D341Med (cell line): ENCODE measurements at places on chromosomes 13 and 19.
A peak's percentile ranks its signal among the peaks of the same experiment; 100 is the strongest.

DNA sequence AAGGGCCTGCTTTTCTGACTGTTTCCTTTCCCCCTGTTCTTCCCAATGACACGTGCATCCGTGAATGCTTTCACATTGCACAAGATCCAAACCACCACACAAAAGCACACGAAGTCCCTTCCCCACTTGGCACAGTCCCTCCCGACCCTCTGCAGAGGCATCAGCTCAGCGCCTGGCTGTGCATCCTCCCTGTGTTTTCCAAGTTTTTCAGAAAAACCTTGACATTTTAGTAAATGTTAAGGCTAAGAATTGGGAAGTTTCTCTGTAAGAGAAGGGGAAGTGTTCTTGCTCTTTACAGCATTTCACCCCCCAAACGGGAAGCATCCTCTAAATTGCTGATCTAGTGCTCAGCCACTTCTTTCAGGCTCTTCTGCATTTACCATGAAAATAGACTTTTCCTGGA is 94.5 kb upstream of the TM9SF2 start:
- DNase-seq = no peak

DNA sequence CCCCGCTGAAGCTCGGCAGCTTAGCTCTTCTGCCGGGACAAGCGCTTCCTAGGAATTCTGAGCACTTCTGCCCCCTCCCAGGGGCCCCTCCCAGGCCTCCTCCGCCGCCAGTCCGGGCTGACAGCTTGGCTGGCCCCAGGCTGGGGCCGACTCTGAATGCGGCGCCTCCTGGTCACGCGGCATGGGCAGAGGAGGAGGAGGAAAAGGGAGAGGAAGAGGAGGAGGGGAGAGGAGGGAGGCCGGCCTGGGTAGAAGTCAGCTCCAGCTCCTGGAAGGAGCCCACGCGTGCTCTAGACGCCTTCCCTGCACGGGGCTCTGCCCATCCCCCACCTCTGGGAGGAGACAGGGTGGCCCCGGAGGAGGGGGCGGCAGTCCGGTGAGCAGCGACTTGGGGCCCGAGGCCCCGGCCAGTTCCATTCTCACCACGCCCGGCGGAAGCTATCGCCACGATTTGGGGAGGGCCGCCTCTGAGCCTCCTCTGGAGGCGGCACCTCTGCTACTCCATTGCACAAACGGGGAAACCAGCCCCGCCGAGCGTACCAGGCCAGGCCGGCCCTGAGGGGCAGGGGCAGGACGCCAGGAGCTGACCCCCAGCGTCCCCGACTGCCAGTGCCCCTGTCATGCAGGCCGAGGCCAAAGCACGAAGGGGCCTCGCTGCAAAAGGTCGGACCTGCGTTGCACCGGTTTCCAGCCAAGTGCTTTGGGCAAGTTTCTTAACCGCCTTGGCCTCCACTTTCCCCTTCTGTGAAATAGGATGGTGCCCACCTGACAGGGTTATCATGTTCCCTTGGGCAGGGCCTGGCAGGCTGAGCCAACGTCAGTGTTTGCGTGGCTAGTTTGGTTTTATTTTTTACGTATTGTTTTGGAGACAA is 31.6 kb downstream of the CCNE1 start:
- no peak for DNase-seq

DNA sequence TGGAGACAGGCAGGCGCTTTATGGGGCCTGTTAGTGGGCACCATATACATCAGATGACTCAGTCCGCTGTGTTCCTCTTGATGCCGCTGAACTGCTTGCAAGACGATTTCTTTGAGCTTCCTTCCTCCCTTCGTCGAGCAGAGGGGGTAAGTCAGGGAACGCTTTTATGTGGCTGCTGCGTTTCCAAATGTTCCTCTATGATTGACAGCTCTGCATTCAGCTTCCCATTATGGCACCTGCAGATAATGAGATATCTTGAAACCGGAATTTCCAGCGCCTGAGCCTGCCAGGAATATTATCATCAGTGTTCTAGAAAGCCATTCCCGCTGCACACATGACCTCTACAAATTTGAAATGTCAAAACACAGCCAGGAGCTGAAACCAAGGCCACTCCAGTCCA is 257.0 kb downstream of the TSHZ3 start:
- no peak for DNase-seq

DNA sequence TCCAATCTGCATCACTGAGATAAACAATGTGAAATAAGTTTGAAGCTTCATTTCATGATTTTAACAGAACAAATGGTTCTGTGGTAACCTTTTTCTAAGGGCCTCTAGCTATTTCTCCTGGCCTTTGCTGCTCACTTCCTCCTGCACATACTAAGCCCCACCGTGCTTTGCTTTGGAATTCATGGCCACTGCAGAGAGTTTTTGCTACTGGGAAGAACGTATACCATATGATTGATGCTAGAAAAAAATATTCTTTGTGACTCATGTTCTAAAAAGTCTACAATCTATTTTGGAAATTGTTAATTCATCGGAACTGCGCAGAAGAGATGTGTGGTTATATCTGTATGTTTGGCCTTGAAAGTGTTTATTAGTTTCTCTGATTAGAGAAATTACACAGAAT is 747.3 kb downstream of the PCDH9 start:
- DNase-seq = no peak

DNA sequence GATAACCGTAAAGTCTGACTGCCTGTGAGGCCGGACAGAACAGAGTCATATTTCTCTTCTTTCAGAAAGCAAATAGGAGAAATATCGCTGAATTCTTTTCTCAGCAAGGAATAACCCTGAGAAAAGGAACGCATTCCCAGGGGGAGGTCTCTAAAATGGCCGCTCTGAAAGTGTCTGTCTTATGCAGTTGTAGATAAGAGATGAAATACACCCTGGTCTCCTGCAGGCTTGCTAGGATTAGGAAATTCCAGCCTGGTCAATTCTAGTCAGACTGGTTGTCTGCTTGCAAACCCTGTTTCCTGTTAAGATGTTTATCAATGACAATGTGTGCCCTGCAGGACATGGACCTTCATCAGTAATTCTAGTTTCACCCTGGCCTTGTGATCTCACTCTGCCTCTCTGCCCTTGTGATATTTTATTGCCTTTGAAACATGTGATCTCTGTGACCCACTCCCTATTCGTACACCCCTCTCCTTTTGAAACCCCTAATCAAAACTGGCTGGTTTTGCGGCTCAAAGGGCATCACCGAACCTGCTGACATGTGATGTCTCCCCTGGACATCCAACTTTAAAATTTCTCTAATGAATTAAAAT is 934.8 kb upstream of the SPRY2 start:
- DNase-seq = no peak

DNA sequence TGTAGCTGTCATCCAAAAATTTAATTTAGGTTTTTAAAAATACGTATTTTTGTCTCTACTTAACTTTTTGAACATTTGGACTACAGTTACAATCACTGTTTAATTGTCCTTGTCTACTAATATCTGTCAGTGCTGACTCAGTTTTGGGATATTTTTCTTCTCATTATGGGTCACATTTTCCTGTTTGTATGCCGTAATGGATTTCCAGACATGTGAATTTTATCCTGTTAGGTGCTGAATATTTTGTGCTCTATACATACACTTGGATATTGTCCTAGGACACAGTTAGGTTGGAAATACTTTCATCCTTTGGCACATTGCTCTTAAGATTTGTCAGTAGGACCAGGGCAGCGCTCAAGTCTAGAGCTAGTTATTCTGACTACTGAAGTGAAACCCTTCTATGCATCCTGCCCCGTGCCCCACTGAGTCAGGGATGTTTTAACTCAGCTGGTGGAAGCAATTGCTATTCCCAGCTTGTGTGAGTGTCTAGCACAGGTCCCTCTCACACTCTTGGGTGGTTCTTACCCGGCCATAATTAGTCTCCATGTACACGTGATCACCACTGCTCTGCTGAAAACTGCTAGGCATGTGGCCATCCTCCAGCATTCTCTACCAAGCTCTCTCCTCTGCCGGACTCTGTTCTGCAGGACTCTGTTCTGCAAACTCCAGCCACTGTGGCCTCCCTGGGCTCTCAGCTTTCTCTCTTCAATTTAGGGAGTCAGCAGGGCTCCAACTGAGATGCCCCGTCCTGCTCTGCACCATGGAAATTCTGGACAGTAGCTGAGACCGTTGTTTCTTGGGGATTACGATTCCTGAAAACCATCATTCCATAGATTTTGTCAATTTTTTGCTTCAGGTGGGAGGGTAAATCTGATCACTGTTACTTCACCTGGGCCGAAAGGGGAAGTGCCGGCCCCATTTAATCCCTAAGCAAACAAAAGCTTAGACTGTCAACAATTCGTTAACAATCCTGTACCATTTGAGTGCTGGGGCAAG is 11.1 kb downstream of the PROZ start:
- no peak for DNase-seq

DNA sequence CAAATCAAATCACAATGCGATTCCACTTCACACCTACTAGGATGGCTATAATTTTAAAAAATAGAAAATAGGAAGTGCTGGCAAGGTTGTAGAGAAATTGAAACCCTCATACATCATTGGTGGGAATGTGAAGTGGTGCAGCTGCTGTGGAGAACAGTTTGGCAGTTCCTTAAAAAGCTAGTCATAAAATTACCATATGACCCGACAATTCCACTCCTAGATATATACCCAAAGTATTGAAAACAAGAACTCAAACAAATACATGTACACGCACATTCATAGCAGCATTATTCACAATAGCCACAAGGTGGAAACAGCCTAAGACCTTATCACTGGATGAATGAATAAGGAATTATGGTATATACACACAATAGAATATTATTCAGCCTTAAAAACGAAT is 12.0 kb downstream of the HMGB1 start:
- DNase-seq = no peak

DNA sequence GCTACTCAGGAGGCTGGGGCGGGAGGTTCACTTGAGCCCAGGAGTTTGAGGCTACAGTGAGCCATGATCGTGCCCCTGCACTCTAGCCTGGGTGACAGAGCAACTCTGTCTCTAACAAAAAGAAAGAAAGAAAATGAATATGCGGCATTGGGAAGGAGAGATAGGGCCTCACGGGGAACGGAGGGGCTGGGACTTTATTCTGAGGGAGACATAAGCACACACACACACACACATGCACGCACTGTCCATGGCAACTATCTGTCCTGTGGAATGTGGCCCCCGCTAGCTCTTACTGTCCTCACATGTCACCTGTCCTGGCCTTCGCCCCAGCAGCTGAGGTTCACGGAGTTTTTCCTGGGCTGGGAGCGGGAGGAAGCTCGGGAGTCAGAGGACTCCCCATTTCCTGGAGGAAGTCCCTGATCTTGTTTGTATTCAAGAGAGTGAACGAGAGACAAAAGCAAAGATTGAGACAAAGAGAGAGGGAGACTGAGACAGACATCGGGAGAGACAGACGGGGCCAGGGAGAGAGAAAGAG is 654 bp downstream of the STAP2 start:
- DNase-seq = no peak

DNA sequence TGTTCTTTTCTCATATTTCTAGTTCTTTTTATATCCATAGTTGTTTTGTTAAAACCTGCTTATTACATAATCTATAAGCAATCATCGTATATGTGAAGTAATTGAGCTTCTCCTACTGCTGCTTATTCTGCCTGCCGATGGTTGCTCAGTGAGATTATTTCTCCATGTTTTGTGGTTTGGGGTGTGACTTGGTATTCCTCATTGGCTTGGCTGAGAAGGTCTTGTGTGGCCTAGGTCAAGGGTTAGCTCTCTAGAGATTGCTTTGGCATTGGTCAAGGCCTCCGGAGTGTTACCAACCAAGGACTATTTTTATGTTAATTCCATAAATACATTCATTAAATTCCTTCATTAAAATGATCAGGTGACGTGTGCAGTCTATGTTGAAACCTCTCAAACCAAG is 302.8 kb downstream of the MYO16 start:
- DNase-seq = no peak

GRCh38 chr19:43504426-43505185 is at the start of gene PHLDB3:
PHLDB3 (minus strand) TSS chr19:43504746; CDS start chr19:43504118, 628 bp downstream.
- DNase-seq = no peak

DNA sequence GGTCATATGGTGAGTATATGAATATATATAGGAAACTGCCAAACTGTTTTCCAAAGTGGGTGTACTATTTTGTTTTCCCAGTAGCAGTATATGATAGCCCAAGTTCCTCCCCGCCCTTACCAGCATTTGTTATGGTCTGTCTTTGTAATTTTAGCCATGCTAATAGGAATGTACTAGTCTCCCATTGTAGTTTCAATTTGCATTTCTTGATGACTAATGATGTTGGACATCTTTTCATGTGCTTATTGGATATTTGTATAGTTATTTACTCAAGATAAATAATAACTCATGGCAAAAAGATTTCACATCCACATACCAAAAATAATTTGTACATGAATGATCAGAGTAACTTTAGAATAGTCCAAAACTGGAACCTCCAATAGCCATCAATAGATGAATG is 75.3 kb upstream of the SERP2 start:
- no peak for DNase-seq

DNA sequence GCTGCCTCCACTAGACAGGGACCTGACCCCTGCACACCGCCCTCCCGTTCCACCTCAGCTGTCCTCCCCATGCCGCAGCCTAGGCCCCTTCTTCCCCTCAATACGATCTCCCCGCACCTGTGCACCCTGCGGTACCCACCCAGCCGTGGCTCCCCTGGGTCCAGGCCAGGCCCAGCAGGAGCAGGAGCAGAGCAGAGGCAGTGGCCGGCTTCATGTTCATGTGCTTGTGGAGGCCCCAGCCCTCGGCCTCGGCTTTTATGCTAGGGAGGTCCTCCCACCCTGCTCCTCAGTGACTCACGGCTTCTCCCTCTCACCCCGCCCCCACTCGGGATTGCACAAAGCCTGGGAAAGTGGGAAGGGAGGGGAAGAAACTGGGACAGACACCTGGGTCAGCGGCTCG is 11.4 kb upstream of the KRTDAP start:
- DNase-seq = no peak

GRCh38 chr19:10888421-10888866 is 17.1 kb downstream of the CARM1 start:
- peak; percentile 92 for DNase-seq

DNA sequence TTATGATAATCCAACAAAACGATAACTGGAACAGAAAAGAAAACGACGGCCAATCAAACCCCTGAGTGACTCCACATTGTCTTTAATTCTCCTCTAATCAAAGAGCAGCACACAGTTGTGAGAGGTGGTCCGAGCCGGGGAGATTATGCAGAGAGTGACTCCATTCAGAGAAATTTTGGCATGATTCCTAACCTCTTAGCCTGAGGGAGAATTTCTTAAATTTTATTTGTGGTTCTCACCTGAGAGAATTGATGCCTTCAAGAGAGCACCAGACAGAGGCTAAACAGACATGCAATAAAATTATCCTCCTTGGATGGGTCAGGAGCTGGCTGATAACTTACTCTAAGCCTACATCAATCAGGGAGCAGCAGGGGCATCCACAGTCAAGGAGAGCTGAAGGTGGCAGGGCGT is 310.0 kb upstream of the KLF12 start:
- no peak for DNase-seq

DNA sequence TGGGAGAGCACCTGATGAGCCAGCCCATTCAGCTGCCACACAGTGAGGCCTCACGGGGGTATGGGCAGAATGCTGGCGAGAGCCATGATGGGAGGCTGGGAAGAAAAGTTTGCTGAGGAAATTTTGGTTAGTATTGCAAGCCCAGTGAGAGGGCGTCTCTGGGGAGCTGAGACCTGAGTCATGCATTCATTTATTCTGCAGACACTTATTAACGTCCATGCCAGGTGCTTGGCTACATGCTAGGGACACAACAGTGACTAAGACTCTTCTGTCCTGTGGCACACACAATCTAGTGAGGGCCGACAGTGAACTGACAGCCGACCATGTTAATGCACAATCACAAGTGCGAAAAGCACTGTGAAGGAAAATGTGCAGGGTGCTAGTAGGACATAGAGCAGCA is 27.2 kb downstream of the WDR62 start:
- DNase-seq = no peak
